ENCODE measurements at places on chromosomes 5 and 9.

DNA sequence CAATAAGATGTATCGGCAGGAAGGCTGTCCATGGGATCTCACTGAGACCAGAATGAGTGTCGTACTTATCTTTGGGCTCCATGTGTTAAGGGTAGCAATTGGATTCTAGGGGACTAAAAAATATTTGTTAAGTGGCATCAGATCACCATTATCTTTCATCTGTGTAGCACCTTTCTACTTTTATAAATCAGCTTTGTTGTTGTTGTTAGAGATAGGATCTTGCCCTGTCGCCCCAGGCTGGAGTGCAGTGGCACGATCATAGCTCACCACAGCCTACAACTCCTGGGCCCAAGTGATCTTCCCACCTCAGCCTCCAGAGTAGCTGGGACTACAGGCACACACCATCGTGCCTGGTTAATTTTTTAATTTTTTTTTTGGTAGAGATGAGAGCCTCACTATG, 220.5 kb downstream of the SMARCA2 start:
- DNase-seq = no peak

DNA sequence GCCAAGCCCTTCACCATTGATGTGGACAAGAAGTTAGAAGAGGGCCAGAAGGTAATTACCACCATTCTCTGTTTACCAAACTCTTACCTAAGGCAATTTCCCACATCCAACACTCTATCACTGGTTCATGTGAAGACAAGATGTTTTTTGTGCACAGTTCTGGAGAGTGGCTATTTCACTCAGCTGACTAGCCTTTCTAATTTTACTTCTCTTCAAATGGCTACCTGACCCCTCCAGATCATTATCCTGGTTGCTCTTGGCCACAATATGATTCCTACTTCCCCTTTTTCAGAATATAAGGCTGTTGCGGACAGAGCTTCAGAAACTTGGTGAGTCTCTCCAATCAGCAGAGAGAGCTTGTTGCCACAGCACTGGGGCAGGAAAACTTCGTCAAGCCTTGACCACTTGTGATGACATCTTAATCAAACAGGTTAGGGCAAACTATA, 7.1 kb downstream of the KIF20A start:
- DNase-seq = peak; percentile 95

DNA sequence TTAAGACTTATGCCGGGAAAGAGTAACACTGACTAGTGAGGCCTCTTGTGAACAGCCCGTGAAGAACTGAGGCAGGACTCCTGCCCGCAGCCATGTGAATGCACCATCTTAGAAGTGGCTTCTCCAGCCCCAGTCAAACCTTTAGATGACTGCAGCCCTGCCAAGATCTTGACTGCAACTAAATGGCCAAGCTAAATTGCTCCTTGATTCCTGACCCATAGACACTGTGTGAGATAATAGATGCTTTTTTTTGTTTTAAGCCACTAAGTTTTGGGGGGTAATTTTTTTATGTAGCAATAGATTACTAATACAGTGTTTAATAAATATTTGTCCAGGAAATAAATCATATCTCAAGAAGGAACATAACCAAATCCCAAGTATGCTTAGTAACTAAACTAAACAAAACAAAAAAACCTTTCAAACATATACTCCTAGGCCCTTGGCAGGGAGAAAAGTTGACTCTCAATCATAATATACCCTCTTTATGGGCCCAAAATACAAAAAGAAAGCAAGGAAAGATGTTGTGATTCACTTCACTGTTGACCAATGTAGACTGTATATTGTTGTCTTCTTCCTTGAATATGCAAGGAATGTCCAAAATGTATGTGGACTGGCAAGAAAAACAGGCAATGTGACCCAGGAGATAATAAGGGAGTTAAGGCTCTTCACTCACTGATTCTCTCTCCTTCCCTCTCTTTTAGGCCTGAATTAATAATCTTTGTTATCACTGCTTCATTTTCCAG, 79.7 kb upstream of the ZNF366 start:
- DNase-seq = no peak

DNA sequence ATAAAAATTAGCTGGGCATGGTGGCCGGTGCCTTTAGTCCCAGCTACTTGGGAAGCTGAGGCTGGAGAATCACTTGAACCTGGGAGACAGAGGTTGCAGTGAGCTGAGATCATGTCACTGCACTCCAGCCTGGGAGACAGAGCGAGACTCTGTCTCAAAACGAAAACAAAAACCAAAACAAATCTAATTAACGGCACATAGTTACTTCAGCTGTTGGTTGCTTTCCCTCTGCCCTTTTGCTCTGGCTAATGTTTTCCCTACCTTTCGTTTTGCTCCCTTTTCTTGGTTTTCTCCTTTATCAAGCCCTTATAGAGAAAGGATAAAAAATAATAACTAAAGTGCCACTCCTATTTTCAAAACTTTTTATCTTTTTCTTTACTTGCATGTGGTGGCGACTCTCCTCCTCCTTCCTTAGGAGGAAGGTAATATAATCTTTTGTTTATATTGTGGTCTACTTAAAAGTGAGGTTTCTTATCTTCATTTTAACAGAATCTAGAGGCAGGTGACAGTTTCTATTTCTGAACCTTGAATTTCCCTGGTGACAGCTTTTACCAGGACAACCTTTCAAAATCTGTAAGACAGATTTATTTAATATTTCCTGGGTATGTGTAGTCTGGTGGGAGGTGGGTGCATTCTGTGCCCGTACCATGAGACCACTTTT, 125.4 kb downstream of the ARHGEF28 start:
- peak; percentile 14 for DNase-seq

- DNase-seq = no peak
Measured at GRCh38 chr5:20114526-20114925, 126.5 kb upstream of the CDH18 start.

- DNase-seq = no peak
Measured at GRCh38 chr5:1193591-1193985, 7.8 kb upstream of the SLC6A19 start.

DNA sequence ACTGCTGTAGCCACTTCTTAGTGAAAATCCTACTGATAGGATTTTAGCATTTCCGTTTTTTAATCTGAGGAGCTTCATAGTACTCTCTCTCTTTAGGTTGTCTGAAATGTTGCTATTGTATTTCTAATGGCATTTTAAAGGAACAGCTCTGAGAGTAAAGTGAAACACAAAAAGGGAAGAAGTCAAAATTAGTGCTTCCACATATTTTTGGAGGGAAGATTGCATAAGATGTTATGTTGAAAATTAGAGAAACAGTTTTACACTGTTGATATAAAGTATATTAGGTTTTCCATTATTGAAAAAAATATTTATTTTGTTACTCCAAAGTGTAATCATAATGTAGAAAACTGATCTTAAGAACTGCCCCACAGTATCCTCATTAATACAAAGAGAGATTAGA, 525.1 kb downstream of the TAF11L14 start:
- no peak for DNase-seq

DNA sequence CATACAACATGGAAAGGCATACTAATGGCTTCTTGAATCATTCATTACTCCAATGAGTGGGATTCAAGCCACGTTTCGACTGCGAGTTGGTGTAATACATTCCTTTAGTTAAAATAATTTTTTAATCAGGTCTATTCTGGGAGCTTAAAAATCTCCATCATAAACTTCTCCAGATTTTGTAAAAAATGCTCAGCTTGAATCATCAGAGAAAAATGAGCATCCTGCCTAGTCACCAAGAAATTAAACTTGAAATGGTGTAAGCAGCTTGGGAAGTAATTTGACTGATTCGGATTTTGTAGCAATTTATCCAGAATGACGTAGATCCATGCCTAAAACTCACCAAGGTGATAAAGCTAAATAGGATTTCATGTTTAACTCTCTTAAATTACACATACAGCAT, 165.7 kb downstream of the SLCO4C1 start:
- DNase-seq = no peak

DNA sequence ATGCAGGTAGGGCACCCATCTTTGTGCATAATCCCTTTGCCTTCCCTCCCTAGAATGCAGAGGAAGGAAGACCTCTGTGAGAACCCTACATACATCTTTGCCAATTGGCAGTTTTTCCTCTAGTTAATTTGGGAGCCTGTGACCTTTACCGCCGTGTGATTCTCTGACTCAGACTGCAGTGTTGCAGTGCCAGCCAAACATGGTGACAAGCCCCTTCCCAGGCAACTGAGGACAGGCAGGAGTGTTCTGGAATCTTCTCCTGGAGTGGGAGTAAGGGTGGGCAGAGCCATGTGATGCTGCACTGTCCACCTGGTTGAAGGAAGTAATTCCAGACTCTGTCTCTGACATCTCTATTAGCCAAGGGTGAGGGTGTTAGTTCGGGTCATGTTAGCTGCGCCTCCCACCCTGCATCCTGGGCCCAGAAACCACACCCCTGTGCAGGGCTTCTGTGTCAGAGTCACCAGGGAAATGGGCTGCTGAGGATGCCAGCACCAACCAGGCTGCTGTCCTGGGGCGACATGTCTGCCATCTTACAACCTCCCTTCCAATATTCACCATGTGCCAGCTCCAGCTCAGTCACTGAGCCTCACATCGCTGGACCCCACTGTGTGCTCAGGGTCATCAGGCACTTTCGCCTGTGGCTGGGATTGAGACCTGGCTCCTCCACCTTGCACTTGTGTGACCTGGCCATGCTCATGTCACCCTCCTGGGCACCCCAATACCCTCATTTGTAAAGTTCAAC, 21.8 kb downstream of the KCNIP1 start:
- no peak for DNase-seq

- no peak for DNase-seq
Measured at GRCh38 chr9:134895567-134895907, 14.9 kb downstream of the FCN2 start.

DNA sequence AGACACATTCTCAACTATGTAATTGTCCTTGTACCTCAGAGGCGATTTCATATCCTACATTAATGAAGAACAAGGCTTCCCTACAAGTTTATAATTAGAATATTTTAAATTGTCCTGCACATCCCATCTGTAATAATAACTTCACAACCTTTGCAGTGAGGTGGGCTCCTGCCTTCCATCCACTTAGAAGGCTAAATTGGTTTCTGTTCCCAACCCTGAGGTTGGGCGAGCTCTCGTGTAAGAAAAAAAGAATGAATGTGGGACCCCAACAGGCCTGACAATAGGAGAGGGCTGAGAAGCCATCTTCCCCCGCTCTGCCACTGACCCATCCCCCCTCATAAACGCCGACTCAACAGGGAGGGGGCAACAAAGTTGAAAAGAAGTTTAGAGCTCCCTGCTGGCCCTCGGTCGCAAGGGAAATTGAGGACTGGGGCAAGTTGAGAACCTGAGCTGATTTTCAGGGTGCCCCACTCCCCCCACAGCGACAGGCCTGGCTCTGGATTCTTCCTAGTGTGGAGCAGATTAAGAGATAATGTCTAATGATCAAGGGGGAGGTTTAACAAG, 9.4 kb downstream of the BARHL1 start:
- DNase-seq = no peak

DNA sequence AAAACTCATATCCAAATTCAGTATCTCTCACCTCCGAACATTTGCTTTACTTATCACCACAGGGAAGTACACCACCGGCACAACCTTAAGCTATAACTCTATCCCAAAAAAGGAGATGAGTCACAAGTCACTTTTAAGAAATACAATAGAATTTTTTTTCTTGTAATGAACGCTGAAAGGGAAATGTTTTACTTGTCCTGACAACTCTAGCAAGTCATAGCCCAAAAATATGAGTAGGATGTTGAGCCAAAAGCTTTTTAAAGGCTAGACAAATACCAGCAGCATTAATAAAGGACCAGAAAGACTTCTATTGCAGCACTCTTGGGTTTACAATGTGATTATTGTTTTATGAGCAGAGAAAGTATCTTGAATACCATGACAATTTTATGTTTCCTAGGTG, 147.3 kb upstream of the FST start:
- DNase-seq = no peak

- no peak for DNase-seq
Measured at GRCh38 chr5:158943057-158943456, 156.7 kb downstream of the EBF1 start.

DNA sequence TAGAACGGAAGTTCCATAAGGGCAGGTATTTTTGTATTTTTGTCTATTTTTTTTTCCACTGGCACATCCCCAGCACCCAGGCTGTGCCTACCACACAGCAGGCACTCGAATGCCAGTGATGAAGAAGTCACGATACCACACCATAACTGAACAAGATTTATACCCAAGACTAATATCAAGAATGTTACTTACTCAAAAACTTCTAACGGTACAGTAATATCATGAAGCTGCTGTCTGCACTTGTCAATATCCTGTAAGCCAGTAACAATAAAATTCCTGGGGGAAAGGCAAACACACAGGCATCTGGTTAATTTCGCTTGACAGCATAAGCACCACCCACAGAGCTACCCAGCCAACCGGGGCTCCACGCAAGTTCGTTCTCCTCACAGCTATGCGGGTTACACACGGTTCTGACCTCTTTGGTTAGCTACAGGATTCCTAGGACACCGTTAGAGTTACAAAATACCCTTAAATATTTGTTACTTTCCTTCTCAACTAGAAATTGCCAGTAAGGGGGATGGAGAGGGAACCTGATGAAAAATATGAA, 1.3 kb downstream of the MED10 start:
- no peak for DNase-seq

- DNase-seq = no peak
Measured at GRCh38 chr5:32511776-32512374, 67.3 kb upstream of the ZFR start.

DNA sequence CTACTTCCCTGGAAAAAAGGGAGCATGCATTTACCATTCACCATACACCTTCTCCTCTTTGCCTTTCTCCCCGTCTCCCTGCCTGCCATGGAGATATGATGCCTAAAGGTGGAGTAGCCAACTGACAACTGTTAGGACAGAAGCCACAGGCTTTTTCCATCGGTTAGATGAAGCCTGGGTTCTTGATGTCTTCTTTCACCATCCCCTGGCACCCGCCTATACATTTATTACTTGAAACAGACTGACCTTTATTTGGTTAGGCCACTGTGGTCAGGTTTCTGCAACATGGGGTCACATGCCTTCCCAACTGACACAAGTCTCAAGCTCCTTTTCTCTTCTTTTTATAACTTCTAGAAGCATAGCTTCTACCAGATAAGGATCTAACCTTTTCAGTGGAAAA, 7.1 kb downstream of the LCP2 start:
- DNase-seq = no peak

- DNase-seq = no peak
Measured at GRCh38 chr5:103428411-103428871, 134.1 kb downstream of the NUDT12 start.

DNA sequence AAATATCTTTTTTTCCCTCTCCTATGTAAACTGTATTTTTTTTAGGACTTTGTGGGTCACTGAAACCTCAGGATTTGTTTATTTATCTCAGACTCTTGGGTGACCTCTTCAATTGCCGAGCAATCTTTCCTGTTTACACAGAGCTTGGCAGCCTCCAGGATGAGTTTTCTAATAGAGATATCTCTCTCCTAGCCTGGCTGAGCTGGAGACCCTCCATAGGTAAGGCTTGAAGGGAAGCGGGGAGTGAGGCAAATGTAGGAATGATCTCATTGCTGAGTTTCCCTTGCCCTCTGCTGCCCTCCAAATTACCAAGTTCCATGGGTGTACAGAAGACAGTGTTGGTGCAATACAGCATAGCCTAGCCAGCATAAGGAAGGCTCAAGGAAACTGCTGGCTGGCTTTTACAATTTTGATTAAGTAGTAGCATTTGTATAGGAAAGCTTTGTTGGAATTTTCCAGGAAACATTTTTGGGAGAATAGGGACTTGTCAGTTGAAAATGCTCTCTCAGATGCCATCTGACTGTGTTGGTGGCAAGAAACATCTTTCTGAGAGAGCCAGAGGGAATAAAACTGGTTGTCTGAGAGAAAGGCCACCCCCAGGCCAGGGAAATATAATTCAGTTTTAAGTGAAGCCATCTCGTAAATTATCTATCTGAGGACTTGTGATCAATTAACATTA, 116.0 kb downstream of the NMUR2 start:
- no peak for DNase-seq

GRCh38 chr5:177085985-177086653, 596 bp upstream of the FGFR4 start:
- peak; percentile 37 for DNase-seq
